RWPE1 (cell line): ENCODE measurements at places on chromosomes 5 and 9.

GRCh38 chr9:81097131-81097847, 592.1 kb downstream of the TLE1 start:
- no peak for DNase-seq

- no peak for DNase-seq
Observed at GRCh38 chr9:92033991-92034390, 81.2 kb downstream of the SPTLC1 start.

GRCh38 chr9:128101690-128102089, 25.8 kb downstream of the PTGES2 start:
- DNase-seq = no peak

DNA sequence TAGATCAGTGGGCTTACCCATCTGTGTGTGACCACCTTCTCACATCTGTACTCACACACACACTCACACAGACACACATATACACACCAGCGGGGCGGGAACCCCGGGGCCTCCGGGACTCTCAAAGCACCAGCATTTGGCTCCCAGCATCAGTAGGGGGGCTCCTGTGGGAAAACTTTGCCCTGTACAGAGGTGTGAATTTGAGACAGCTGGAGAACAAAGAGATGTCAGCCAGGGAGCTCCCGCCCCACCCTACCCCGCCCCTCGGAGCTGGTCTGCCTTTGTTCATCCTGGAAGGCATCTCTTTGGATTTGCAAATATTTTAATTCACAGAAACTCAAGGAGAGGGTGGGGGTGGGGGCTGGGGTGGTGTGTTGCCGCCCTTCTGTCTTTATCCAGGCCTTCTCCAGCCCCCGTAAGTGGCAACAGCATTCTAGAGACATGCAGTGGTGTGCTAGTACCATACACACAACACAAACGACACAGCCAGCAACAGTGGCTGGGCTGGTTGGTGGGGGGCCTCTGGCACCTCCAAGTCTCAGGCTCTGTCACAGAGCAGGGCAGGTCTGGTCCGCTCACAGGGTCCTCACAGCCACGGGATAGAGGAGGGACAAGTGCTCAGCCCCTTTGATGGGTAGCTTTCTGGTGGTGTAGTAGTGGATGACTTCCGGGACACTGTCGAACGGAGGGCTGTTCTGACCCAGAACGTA, 15.5 kb upstream of the SLC25A51 start:
- no peak for DNase-seq

DNA sequence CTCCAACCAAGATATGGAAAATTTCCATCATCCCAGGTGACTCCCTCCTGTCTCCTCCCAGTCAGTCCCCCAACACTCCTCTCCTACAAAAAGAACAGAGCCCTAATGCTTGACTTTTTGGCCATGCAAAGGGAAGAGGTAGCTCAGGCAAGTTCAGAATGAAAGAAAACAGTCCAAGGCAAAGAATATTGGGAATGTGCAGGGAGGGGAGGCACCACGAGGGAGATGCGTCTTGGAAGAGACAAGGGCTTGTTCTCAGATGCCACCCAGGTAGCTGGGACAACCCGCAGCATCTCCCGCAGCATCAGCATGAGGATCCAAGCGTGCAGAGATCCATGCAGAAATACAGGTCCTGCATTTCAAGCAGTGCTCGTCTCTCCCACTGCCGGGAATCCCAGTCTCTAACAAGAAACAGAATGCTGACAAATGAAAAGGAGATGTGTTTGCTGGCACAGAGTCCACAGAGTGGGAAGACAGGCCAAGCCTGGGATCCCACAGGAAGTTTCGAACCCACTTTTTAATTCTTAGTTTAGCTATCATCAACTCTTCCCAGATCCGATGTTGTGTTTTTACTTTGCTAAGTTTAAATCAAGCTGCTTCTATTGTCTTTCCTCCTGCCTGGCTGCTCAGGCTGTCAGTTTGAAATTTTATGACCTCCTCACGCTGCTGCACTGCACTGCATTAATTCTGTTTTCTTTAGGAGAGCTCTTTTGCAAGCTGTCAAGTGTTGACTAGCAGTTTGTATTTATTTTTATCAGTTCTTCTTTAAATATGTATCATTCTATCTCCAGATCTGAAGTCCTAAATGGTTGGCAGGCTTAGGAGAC, 86.8 kb upstream of the OSMR start:
- no peak for DNase-seq

GRCh38 chr5:160048131-160048530, 39.2 kb downstream of the TTC1 start:
- DNase-seq = no peak

DNA sequence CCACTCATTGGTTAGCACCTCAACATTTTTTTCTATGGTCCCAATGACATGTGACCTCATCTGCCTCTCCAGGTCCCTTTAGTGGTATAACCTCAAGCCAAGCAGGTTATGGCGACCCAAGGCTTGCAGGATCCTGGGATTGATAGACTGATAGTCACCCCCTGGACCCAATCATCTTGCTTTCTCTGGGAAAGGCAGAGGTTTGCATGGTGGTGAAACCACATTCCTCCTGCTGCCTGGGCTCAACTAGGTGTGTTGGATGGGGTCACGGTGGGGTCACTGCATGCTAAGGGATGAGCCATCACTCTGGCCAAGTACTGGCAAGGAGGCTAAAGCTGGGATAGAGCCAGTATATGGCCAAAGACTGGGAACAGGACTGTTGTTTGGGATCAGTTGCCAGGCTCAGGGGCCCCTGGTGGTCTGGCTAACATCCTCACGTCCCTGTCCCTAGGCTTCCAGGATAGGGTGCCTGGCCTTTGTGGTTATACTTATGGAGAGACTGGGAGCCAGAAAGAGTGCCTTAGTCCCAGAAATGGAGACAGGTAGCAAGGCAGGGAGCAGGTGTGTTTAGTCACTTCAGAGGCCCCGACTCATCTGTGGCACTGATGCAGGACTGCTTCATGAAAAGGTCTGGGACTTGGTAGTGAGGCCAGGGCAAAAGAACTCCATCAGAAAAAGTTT, 4.6 kb upstream of the SMIM32 start:
- DNase-seq = peak; percentile 65

GRCh38 chr9:107480386-107480789, 9.2 kb downstream of the KLF4 start:
- peak; percentile 82 for DNase-seq

- no peak for DNase-seq
Observed at GRCh38 chr5:169162407-169162806, 138.5 kb downstream of the SLIT3 start.
